ENCODE measurements at places on chromosomes 1 and 21.

GRCh38 chr1:239155466-239156091 is 230.8 kb upstream of the CHRM3 start:
- DNase-seq, result no peak

- DNase-seq, result no peak
Observed at GRCh38 chr1:87213135-87213515, 115.6 kb upstream of the LMO4 start.

- no peak for DNase-seq
Observed at GRCh38 chr1:246577720-246578106, 11.5 kb downstream of the CNST start.

GRCh38 chr1:190147616-190148015 is 330.0 kb downstream of the BRINP3 start:
- no peak for DNase-seq

GRCh38 chr1:244254467-244254866 is 197.2 kb downstream of the ADSS2 start:
- peak; percentile 96 for DNase-seq

DNA sequence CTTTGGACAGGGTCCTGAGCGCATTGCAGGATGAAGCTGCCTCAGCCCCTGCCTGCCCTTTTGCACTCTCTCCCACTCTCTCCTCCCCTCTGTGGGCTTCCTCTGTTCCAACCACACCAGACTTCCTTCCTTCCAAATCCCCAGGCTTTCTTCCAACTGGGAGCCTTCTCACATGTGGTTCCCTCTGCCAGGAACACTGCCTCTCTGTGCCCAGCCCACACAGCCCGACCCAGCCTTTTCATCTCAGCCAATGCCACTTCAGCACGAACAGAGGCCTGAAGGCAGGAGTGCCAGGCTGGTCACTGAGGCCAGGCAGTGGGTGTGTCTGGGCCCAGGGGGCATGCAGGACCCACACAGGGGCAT is 5.9 kb downstream of the SELENON start:
- DNase-seq, result no peak

GRCh38 chr1:225736437-225737098 is 41.1 kb upstream of the SRP9 start:
- DNase-seq, result no peak

DNA sequence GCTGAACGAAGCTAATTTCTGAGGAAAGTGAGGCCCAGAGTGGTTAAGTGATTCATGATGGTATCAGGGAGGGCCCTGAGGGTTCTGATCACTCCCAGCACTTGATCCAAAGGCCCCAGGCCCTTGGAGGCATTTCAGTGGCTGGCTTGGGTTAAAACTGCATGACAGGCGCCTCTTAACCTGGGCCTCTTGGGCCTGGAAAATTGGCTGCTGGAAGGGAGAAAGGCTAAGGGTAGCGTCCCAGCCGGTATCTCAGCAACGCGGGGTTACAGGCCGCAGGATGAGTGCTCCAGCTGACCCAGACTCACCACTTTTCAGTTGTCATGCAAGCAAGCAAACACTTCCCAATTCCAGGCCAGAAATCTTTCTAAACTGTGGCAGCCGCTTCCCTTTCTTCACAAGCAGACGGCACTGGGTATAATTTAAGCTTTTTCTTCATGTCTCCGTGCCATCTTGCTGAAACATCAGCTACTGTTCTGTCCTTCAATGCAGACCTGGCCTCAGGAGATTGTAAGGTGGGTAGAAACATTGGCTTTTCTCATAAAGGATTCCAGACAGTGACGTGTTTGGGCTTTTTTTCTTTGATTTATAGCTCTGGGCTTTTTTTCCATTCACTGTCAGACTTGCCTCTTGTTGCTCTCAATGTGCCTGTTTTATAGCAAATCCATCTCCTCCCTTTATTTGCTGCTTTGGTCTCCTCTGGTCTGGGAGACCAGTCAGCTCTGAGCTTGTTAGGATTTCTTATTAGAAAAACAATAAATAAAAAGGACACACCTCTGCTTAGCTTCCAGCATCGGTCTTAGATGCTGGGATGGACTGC is 229.1 kb downstream of the KCNJ6 start:
- no peak for DNase-seq

- no peak for DNase-seq
Observed at GRCh38 chr21:15095326-15095725, 30.5 kb upstream of the NRIP1 start.
